G401 (cell line): ENCODE measurements at places on chromosomes 11 and 22. TPM values are rescaled to one million over a fixed set of nuclear protein-coding genes. Genes with fewer than 3 reads are reported as not detected.

DNA sequence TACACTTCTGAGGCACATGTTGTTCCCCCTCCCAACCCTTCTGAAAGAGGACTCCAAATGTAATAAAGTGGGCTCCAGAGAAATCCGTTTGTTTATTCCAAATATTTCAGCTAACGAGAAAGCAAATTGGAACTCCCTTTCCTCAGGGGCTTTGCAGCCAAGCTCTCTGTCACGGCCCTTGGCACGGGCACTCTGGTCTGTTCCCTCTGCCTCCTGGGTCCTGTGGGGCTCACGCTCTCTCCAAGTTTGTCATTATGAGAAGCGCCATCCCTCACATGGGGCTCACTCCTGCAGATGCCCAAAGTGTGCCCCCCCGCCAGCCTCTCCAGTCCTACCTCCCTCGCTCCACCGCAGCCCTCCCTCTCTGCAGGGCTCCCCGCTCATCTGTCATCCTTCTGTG is 125.4 kb upstream of the POU2AF2 start:
- no peak for DNase-seq

DNA sequence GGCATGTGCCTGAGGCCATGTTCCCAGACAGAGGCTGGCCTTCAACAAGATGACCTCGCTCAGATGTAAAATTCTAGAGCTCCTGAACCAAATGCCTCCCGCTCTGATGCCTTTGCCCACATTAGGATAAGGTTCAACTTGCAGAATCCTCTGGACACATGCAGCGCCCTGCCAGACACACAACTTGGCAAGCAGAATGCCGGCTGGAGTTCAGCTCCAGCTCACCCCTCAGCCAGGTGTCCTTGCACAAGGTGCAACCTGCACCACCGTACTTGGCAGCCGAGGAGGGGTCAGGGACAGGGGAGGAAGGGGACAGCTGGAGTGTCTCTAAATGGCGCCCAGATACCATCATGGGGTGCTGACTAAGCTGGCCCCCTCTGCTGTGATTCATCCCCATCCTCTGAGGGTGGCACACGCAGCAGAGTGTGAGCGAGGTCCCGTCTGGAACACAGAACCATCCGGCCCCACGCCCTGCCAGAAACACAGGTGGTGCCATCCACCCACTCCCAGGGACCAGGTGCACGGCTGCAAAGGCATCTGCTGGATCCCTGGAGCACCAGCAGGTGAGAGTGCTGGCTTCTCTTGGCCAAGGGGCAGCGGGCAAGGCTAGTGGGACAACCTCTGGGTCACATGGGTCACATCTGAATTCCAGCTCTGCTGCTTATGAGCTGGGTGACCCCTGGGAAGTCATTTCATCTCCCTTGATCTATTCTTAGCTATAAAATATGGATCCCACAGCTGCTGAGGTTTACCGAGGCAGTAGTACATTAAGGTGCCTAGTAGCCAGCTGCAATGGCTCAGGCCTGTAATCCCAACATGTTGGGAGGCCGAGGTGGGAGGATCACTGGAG is 12.8 kb downstream of the ZMAT5 start:
- no peak for DNase-seq

GRCh38 chr11:42410251-42410955 is 901.4 kb upstream of the API5 start:
- no peak for DNase-seq

DNA sequence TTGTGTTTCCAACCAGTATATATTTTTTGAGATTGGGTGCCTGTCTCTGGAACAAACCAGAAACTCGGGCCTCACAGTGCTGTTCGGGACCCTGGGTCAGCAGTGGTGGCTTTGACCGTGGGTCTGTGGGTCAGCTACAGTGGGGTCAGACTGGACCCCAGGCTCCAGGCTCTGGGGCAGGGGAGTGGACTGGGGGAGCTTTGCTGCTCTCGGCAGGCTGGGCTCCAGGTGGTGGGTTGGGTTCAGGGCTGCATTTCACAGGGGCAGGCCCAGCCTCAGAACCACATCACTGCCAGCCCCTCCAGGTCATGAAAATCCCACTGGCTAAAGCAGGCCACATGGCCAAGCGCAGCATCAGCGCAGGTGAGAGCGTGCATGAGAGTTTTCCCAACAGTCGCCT is 1279.3 kb downstream of the BRD1 start:
- DNase-seq = no peak

DNA sequence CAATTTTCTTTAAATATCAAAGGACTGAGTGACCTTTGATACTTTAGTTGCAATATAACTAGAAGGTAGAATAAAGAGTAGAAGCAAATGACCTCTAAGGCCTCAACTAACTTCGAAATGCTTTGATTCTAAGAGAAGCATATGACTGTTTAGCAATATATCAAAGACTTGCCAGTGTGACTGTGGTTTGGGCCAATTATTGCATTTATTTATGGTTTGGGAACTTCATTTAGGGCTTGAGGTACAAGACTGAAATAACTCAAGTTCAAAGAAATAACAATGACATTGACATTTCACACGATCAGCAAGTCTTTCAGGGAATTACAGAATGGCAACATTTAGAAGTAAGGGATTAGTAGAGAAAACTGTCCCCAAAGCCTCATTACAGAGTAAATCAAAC is 709.7 kb upstream of the LRRC4C start:
- no peak for DNase-seq

GRCh38 chr11:97638641-97639224 is 1248.9 kb downstream of the JRKL start:
- DNase-seq = no peak

The TNNI2 gene
- not detected in 2 replicates for total RNA-seq

The A4GALT gene
- 3.4 and 3.5 TPM in 2 replicates for total RNA-seq

The SLC1A2 gene
- total RNA-seq = 0.14 TPM in 1 of 2 replicates, not detected in the other

The SYCE3 gene
- not detected in 2 replicates for total RNA-seq

The ACTN3 gene
- total RNA-seq = 32.1 and 42.0 TPM in 2 replicates
